ENCODE measurements at places on chromosomes 2 and 18. TPM values are rescaled to one million over a fixed set of nuclear protein-coding genes. Genes with fewer than 3 reads are reported as not detected.

DNA sequence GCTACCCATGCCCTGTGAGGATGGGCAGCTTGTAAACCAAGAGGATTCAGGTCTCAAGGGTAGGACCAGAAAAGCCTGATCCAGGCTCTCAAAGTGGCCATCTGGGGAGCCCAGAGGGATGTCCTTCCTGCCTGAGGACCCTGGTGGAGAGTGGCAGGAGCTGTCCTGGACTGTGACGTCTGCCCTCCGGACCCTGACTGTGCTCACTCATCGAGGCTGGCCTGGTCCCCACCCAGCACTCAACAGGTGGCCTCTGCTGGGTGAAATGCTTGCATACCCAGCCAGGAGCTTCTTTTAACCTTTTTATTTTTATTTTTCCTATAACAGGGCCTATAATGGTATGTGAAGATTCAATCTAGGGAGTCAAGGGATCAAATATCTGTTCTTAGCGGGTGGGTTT lies 24.5 kb downstream of the CREG2 start:
- no peak for DNase-seq

GRCh38 chr2:101998556-101998895 lies 6.8 kb downstream of the IL1R2 start:
- no peak for DNase-seq

DNA sequence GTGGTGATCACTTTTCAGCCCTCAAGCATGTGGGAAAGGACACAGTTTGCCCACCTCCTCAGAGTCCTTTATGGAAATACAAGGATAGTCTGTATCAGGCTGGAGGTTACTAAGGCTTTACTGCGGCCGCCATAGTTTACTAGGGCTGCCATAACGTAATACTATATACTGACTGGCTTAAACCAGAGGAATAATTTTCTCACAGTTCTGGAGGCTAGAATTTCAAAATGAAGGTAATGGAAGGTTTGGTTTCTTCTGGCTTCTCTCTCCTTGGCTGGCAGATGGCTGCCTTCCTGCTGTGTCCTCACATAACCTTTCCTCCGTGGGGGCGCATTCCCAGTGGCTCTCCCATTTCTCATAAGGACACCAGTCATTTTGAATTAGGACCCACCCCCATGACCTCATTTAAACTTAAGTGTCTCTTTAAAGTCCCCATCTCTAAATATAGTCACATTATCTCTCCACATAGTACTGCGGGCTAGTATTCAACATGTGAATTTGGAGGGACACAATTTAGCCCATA lies 12.5 kb upstream of the ATIC start:
- DNase-seq = no peak

Gene EFHD1
- 8.5 TPM for total RNA-seq

Gene CCDC85A
- 13.8 TPM for total RNA-seq

Gene MERTK
- 36.6 TPM for total RNA-seq

Gene AOX1
- total RNA-seq = 13.8 TPM

GRCh38 chr2:228600265-228600664 lies 418.8 kb upstream of the SPHKAP start:
- no peak for DNase-seq

Gene WIPF1
- 29.4 TPM for total RNA-seq

DNA sequence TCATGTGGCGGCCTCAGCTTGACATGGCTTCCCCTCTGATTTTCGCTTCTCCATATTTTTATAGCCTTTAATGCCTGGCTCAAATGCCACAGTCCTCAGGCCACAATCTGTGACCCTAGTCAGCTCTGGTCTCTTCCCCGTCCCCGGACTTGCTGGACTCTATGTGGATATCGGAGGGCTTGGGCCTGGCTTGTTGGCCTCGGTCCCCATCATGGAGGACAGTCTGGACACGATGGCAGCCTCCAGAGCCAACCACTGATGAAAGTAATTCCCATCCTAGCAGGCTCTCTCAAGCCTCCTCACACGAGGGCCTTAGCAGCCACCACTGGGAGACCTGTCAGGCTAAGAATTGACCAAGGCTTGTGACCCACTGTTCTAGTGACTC lies 61.6 kb downstream of the LPIN1 start:
- no peak for DNase-seq

Gene SIX2
- total RNA-seq = not detected

- DNase-seq = no peak
Observed at GRCh38 chr2:176907341-176907740, 305.3 kb upstream of the HNRNPA3 start.

DNA sequence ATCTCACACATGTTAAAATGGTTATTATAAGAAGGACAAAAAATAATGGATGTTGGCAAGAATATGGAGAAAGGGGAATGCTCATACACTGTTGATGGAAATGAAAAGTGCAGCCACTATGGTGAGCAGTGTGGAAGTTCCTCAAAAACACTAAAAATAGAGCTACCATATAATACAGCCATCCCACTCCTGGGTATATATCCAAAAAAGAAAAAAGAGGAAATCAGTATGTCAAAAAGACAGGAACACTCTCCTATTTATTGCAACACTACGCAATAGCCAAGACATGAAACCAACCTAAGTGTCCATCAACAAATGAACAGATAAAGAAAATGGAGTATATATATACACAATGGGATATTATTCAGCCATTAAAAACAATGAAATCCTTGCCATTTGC lies 642.6 kb downstream of the RNF144A start:
- DNase-seq = no peak

DNA sequence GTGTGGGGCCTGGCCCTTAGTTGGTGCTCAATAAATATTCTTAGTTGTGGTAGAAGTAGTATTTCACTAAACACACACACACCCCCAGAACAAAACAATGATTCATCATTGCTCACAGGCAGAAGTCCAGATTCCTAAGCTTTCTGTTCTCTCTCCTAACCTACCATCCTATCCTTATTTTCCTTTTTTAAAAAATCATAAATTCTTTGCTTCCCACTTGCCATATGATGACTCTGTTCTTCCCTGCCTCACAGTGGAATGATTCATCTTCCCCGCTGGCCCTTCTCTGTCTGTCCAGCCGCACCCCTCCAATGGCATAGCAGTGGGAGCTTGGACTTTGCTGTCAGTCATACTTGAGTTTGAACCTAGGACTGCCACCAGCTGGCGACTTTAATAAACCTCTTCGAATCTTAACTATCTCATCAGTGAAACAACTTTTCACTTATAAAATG lies 5.2 kb downstream of the EML6 start:
- DNase-seq = no peak
